K562 (cell line): ENCODE measurements at places on chromosomes 1 and 21.

DNA sequence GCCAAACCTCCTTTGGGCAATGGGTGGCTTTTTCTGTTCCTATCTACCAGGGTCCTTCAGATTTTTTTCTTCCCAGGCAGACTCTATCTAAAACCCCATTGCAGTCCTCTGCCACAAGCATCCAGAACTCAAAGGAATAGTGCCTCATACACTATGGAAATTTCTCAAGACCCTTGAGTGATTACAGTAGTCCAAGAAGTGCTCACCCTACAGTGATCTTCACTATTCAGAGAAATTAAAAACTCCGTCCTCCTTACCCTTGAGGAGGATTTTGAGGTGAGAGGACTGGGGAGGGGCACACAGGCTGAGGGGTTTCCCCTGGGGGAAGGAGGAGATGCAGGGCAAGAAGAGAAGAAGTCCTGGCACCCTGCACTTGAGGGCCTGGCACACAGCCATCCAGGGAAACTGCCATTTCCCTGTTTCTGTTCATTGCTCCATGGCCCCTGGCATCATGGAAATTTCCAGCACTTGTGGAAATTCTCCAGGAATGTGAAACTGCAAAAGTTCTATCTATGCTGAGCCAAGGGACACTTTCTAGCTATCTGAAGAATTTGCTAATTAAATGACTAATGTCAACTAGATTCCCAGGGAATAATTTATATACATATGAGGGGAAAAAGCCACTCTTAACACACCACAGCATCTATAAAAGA is 102.5 kb upstream of the ATP1B1 start:
- no peak for DNase-seq

DNA sequence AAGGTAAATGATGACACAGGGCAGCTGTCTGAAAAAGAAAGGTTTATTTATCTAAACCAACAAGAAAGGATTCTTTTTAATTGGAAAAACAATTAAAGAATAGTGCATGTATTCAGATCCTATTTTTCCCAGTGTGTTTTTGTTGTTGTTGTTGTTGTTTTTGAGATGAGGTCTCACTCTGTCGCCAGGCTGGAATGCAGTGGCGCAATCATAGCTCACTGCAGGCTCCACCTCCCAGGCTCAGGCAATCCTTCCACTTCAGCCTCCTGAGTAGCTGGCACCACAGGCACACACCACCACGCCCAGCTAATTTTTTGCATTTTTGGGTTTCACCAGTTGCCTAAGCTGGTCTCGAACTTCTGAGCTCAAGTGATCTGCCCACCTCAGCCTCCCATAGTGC is 22.1 kb downstream of the NEK2 start:
- no peak for DNase-seq

DNA sequence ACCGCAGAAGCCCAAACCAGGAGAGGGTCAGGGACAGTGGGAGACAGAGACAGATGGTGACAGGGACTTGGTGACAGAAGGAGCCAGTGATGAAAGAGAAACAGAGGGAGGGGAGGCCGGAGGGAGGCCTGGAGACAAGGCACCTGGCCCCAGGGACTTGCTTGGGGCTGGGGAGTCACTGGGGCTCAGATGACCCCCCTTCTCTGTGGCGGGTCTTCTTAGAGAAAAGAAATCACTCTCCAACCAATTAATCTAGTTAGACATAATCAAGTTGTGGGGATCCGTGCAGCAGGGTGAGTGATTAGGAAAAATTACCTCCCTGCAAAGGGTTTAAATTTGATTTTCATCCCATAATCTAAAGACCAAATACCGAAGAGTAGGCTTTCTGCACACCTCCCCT is 519.8 kb downstream of the PTPRU start:
- DNase-seq, result no peak

DNA sequence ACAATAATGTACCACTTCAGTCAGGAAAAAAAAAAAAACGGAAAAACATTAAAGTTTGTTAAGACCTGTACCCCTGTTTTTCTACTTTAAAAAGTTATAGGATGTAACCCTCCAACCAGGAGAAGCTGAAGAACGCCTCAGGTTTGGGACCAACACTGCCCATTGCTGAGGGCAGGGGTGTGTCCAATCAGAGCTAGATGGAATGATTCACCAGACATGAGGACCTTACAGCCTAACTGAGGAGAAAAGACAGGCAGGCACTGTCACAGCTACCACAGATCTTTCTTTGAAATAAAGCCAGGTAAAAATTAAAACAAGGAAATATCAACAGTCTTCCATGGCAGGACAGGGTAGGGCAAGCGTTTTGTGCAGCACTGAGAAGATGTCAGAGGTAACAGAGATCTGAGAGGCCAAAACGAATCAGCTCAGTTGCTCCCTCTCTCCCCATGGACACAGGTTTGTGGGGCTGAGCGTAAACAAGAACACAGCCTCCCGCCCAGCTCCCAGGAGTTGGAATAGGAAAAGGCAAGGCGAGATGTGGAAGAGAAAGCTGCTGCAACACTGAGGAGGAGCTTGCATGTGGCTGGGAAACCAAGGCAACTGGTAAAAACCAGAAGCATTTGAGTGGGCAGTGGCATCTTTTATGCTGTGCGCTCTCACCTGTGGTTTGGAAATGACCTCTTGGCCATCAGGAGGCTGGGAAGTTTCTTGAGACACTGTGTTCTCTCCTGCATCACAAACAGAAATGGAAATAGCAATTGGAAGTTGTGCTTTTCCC is 34.0 kb downstream of the SEC16B start:
- DNase-seq, result no peak

DNA sequence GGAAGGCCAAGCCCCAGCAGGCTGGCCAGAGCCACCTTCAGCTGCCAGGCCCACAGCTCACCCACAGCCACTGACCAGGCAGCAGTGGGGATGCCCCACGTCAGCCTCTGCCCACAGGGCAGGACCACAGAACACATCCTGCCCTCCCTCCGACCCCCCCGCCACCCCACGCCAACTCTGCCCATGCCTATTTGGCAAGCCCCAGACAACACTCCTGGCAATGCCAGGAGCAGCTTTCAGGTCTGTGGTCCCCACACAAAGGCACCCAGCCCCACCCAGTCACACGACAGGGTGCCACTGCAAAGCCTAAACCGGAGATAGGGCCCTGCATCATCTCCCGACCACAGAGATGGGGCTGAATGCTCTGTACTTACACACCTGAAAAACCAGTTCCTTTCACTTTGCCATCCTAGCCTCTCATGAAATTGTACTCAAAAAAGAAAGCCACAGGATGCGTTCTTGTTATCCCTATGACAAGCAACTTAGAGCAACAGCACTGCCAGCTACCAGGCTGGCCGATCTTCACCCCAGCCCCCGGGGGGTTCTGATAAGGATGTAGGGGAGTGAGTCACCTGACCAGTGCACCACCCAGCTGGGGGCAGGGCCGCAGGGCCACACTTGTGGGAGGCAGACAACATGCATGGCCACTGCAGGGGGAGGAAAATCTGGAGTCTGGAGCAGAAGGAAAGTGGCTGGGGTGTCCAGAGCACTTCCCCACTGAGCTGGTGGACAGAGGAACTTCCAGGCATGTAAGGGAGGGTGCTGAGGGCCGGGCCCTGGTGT is 36.2 kb downstream of the UBE2G2 start:
- DNase-seq, result peak; percentile 88

GRCh38 chr1:118396829-118397495 is 211.9 kb upstream of the SPAG17 start:
- no peak for DNase-seq

- DNase-seq, result no peak
Observed at GRCh38 chr1:195939844-195940243, 668.4 kb downstream of the KCNT2 start.

GRCh38 chr1:10575616-10576015 is 100.9 kb downstream of the PEX14 start:
- DNase-seq, result no peak

GRCh38 chr1:76494807-76495206 is 372.5 kb upstream of the ST6GALNAC5 start:
- no peak for DNase-seq

DNA sequence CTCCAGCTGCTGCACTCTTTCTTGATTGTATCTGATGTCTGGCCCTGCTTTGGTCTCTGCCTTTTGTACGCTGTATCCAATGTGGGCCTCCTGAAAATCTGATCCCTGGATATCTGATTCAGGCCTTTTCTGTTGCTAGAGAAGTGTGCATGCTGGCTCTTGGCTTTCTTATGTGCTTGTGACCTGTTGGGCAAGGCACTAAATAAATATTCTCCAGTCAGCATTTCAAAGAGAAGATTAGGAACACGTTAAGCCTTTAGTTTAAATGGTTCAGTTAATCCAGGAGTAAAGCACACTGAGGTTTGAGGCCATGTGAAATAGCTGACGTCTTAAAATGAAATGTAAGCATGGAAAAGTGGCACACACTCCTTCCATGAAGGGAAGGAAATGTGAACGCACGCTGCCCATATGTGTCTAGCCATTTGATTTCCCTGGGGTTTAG is 9.3 kb upstream of the F3 start:
- DNase-seq, result no peak

- DNase-seq, result no peak
Observed at GRCh38 chr1:188660572-188660971, 1817.1 kb downstream of the BRINP3 start.

DNA sequence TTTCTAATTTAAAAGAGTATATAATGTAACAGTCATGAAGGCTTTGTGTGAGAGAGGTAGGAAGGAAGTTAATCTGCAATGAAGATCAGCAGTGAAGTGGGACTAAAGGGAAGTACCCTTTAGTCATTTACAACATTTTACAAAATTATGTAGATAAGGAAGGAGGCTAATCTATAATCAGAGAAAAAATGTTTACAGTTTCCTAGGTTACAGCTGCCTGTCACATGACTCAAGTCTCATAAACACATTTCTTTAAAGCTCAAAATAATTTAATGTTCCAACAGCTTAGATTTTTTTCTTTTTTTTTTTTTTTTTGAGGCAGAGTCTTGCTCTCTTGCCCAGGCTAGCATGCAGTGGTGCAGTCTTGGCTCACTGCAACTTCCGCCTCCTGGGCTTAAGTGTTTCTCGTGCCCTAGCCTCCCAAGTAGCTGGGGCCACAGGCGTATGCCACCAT is 26.2 kb upstream of the CAP1 start:
- no peak for DNase-seq

- peak; percentile 67 for DNase-seq
Observed at GRCh38 chr1:37989361-37989930, 376 bp downstream of the SF3A3 start.

- no peak for DNase-seq
Observed at GRCh38 chr1:66711420-66711819, 40.8 kb upstream of the DYNLT5 start.

GRCh38 chr1:24683713-24684162 is 40.6 kb downstream of the SRRM1 start:
- peak; percentile 24 for DNase-seq

- no peak for DNase-seq
Observed at GRCh38 chr1:15852828-15853302, 5.4 kb downstream of the SPEN start.

DNA sequence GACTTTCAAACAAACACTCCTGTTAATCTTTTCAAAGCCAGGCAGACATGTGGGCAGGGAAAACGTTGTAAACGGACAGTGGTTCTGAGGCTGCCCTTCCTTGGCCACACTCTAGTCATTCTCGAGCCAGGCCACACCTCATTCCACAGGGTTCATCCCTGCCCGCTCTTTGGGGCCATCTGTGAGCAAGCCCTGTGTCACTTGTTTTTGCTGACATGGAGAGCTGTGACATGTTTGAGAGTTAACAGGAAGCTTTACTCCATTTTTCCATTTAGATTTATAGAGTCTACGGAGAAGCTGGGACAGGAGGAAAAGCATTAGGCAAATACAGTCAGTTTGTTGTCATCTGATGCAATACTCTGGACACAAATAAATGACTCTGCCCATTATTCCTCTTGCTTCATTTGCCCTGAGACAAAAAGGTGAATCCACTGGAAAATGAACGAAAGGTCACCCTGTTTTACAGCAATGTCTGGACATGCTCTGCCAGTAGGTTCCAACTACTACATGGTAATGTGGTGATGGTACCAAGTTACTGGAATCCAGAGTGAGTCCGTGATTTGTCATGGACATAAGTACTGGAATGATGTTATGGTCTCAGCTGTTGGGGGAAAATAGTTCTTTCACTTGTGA is 126.9 kb downstream of the CLIC6 start:
- DNase-seq, result no peak

GRCh38 chr1:157090196-157090647 is 9.4 kb downstream of the ETV3L start:
- DNase-seq, result peak; percentile 87

- no peak for DNase-seq
Observed at GRCh38 chr1:20684050-20684620, 23.0 kb upstream of the DDOST start.

DNA sequence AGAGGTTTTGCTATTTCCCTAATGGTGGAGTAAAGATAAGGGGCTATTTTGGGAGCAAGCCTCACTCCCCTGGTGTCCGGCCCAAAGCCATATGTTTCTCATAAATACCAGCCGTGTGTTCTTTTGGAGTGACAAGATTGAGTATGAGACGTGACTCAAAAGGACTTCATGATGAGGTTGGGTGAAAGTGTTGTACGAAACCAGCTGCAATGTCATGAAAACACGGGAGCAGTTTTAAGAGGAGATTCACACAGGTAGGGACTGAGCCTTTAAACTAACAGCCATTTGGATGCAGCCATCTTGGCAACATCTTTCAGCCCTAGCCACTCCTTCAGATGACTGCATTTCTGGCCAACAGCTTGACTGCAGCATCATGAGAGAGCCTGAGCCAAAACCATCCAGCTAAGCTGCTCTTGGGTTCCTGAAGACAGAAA is 532.3 kb upstream of the USP24 start:
- DNase-seq, result no peak

GRCh38 chr1:237809099-237809498 is 81.6 kb downstream of the ZP4 start:
- no peak for DNase-seq

DNA sequence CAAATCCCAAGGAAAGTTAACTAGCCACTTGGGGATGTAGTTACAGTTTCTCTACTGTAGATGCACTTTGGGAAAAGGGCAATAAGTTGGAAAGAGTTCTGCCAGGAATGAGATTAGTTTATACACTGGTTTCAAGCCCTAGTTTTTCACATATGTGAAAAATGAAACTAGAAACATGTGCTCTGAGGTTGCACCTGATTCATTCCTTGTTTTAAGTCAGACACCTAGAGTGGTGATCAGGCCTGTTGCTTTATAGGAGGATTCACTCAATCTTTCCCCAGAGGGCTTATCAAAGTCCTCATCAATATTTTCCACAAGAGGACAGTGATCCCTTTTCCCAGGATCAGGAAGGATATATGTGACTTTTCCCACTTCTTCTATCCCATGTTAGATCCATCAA is 515.9 kb upstream of the PKN2 start:
- no peak for DNase-seq
